ENCODE measurements at places on chromosomes 5 and 9.

DNA sequence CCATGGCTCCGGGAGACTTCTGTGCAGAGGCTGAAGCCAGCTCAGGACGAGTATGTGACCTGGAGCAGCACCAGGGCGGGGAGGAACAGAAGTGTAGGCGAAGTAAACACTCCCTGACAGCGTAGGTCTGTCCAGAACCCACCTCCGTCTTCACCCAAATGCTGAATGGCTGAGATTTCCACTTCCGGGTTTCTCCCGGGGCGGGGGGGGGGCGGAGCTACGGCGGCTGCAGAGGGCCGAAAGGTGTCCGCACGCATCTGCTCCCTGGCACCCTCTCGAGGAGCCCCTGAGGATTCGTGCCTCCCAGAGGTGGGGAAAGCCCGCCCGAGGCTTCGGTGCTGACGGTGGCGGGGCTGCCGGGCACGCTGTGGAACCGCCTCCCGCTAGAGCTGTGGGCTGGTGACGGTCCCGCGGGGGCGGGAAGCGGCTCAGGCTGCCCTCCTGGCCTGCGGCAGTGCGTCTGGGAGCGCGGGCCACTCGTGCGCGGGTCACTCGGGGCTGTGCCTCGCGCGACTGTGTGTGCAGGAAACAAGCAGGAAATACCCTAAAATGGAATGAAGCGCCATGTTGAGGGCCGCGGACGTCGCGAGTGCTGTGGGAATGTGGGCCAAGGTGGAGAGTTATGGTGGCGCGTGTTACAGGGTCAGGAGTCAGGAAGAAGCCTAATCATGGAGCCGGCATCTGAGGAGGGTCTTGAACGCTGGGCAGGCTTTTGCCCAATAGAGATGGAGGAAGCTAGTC, 1425.4 kb downstream of the FOXD4L5 start:
- peak; percentile 1 for DNase-seq

DNA sequence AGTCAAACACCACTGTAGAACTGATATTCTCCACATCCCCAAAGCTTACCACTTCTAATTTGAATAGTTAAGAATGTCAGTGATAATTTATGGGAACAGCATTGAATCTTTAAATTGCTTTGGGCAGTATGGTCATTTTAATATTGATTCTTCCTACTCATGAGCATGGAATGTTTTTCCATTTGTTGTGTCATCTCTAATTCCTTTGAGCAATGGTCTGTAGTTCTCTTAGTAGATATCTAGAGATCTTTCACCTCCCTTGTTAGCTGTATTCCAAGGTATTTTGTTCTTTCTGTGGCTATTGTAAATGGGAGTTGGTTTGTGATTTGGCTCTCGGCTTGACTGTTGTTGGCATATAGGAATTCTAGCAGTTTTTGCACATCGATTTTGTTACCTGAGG, 1341.8 kb upstream of the CDH9 start:
- DNase-seq = no peak

- no peak for DNase-seq
These were observed 826 bp downstream of the GPRIN1 start for GRCh38 chr5:176608937-176609723.

GRCh38 chr5:32013658-32014057, 160.5 kb downstream of the GOLPH3 start:
- DNase-seq = no peak

DNA sequence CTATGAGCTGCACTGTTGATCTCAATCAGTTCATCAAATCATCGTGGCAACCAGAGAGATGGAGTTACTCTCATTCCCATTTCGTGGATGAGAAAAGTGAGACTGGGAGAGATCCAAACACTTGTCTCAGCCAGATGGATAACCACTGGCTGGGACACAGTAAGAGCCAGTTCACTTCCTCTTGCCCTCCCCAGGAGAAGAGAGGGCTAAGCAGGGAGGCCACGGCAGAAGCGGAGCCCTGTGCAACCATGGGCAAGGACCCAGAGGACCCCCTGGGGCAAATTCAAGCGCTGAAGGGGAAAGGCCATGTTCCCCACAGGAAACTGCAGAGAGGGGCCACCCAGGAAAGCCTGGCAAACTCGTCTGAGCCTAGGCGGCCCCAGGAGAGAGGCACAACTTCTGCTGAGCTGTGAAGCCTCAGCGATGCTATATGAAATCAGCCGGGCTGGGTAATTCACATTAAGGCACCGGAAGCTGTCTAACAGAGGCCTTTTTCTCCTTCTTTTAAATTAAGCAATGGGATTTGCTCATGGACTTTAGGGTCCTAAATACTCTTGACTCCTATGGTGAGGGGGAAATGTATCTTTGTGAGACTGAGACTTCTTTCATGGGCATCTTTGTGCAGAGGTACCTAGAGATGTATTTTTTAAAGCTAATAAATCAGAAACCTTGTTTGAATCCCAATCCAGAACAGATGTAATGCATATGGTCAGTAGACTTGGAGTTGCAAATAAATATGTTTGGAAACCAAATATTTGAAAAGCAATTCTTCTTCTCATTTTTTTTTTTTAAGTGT, 137.1 kb upstream of the SMIM23 start:
- no peak for DNase-seq

DNA sequence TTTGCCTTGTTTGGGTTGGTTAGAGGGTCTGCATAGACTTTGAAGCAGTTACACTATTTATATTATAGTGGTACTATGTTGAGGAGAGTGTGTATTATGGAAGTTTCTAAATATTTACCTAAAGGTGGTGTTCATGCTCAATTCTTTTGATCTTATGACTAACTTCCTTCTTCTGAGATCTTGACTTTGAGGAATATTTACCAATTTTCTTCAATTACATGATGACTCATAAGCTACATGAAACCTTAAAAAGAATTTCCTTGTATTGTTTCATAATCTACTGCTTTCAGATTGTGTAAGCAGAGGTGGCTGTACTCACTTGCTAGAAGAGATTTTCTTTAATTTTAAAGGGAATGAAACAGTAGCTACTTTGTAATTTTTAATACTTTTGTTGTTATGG, 276.1 kb downstream of the TAF11L14 start:
- DNase-seq = peak; percentile 96

- no peak for DNase-seq
These were observed 533.4 kb downstream of the PTPRD start for GRCh38 chr9:10079284-10079964.

All from bronchial epithelial cell (primary cell).